Motor neuron (in vitro differentiated cells): ENCODE measurements at places on chromosomes 16 and 17.
A peak's percentile ranks its signal among the peaks of the same experiment; 100 is the strongest.

DNA sequence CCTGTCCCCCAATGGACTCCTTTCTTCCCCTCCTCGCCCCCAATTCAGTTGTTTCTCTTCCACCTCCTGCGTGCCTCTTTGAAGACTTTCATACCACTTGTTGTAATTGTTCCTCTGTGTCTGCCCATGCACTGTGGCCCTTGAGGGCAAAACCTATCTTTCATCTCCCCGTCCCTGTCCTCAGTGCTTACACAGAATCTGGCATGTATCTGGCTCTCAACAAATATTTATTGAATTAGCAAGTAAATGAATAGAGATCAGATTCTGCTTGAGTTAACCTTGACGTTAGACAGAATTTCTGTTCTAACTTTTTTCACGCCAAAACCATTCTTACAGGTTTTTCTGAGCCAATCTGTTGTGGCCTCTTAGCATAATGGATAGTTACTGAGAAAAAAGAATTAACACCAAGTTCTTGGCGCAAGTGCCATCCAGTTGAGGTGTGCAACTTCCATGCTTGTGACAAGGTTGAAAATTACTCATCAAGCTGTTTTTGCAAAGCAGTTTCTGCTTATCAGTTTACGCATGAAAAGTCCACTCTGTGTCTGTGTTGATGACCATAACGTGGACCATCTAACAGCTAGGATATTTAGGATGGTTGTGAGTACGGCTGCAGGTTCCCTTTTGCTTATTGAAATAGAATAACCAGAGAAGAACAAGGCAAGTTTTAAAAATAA, 215.1 kb downstream of the PRKCA start:
- no peak for ATAC-seq

- ATAC-seq: peak; percentile 77
Observed at GRCh38 chr17:21199311-21199710, 14.7 kb downstream of the TMEM11 start.

GRCh38 chr16:22318690-22319358, 21.6 kb downstream of the POLR3E start:
- no peak for ATAC-seq

GRCh38 chr16:80346111-80346632, 194.6 kb upstream of the DYNLRB2 start:
- no peak for ATAC-seq

DNA sequence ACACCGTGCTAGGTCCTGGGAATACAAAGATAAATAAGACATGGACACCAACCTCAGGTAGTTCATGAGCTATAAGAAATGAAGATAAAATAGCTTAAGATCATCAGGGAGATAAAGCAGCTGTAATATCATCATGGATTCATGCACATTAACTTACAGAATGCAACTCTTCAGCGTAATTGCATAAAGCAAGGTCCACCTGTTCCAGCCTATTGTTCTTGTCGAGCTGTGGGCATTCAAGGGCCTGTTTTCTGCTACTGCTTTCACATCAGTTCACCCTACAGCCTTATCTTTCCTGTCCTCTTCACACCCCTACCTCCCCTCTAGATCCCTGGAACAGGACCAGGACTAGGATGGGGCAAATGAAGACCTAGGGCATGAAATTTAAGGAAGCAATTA, 133.9 kb downstream of the SPACA3 start:
- ATAC-seq: no peak

- no peak for ATAC-seq
Observed at GRCh38 chr17:58504826-58505351, 9.5 kb downstream of the MTMR4 start.

GRCh38 chr17:62704381-62704971, 77.0 kb downstream of the MRC2 start:
- ATAC-seq: peak; percentile 54

DNA sequence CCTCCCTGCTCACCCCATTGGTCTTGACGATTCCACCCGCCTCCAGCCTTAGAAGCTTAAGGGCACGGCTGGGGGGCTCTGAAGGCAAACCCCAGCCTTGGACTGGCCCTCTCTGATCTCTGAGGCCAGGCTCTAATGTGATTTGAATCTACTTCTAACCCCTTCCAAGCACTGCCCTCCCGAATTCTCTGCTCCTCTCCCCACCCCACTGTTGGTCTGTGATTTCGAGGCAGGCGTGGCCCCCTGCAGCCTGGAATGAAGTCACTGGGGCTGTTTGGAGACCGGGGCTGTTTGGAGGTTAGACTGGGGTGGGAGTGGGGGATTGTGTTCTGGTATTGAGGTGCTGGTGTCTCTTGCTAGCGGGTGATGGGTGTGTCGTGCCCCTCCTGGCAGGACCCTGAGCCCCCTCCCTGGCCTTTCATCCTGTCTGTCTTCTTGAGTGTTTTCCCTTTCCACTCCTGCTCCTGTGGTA, 2.2 kb downstream of the GRB7 start:
- ATAC-seq: peak; percentile 16

GRCh38 chr17:73430848-73431247, 119.0 kb upstream of the CDC42EP4 start:
- peak; percentile 12 for ATAC-seq

GRCh38 chr16:59543641-59544040, 809.5 kb upstream of the GOT2 start:
- ATAC-seq: no peak

DNA sequence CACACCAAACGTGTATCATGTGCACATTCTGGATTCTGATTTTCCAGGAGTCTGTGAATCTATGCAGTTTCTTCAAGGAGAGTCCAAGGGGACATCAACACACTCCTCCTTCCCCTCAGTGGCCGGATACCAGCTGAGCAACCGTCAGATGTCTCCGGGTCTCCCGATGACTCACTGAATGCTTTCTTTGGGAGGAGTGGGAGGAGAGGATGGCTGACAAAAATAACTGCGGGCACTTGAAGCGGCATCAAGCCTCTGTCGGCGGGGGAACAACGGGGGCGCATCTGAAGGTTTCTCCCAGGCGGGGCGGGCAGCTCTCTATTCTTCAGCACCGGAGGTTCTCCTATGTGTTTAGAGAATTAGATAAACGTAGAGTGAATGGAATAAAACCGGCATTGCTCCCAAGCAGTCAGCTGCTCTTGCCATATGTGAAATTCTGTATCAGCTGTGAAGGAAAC, 24.6 kb upstream of the LRRC75A start:
- ATAC-seq: peak; percentile 90

DNA sequence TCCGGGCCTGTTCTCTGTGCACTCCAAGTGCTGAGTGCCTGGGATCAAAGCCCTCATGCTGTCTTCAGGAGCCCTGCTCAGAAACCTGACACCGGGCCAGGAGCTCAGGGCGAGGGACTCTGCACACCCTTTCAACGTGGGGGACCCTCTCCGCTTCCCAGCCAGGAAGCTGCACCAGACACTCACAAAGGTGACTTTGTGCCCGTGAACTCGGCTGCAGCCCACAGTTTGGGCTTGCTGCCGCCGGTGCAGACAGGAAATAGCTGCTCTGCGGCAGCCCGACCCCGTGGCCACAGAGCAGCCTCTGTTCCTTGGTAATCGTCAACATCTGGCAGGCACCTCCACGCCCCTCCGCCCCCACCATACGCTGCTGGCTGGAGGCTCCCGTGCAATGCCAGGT, 93.4 kb upstream of the METRNL start:
- peak; percentile 47 for ATAC-seq

DNA sequence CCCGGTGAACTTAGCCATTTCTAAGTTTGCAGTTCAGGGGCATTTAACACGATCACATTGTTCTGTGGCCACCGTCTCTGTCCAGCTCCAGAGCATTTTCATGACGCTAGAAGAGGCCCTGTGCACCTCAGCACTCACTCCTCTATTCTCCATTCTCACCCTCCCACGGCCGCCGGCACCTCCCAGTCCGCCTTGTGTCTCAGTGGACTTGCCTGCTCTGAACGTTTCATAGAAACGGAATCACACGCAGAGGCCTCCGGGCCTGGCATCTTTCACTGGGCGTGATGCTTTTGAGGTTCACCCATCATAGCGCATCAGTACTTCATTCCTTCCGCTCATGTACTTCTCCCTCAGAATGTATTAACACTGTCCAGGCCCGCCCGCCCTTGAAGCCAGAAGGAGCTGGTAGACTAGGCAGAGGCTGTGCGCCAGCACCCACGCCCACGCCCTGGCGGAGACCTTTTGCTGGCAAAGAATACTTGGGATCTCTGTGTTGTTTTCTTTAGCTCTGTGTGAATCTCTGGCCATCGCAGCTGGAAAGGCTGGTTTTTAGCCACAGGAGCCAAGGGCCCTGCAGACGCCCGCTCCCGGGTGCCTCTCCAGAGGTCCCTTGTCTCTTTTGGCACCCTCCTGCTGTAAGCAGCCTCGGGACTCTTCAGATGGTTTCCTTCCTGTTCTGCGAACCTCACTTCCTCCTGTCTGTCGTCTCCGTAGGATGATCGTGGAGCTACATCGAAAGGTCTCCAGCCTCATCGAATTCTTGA, 23.4 kb upstream of the JPT2 start:
- no peak for ATAC-seq

- ATAC-seq: no peak
Observed at GRCh38 chr16:4894276-4895150, 42.4 kb downstream of the PPL start.

DNA sequence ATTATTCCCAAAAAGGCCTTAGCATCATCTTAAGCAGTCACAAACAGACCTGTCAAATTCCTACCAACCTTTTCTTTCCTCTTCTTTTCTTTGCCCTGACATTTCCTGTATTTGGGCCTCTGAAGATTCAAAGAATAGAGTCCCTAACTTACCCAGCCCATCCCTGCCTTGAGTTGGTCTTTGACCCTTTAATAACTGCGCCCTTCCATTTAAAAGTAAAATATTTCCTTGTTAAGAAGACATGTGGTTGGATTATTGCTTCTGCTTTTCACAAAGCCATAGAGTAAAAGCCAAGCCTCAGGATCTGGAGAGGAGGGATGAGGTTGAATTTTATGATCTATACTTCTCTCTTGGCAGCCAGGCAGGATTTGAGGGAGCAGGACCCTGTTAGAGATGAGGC, 13.2 kb upstream of the CCL23 start:
- ATAC-seq: no peak

DNA sequence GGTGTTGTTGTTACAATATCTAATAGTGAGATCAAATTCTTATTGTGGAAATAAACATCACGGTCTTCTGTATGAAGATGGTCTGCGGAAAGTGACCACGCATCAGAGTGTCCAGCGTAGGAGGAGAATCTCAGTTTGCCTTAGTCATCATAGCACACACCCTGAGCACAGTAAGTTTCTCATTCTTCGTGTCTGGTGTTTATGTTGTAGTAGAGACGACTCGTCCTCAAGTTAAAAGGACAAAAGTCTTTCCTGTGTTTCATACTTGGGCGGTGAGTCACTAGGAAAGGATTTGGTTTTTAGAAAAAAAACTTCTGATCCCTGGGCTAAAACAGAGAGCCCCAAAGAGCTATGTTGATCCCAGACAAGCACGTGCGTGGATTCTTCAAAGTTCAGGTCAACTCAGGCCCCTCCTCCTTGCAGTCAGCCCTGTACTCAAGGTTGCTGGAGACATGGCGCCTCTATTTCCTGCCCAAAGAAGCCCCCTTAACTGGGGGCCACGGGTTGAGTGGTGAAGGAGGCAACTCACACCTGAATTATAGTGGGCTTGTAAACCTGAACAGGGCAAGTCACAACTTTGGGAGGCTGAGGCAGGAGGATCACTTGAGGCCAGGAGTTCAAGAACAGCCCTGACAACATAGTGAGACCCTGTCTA, 170.4 kb downstream of the ZFHX3 start:
- ATAC-seq: peak; percentile 64

GRCh38 chr17:72671016-72671415, 421.5 kb downstream of the SLC39A11 start:
- ATAC-seq: no peak

DNA sequence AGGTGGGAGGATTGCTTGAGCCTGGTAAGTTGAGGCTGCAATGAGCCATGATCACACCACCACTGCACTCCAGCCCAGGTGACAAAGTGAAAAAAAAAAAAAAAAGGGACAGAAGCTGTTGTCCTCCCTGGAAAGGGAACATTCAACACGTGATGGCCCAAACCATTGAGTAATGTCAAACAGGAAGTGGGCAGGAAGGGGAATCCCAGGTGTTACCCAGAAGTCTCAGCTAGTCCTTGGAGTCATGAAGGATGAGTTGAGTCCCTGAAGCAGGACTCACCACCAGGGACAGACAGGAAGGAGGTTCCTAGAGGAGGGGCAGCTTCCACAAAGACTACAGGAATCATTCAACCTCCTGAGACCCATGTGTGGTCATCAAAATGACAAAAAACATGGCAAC, 19.8 kb upstream of the CMIP start:
- ATAC-seq: no peak

- ATAC-seq: no peak
Observed at GRCh38 chr16:61323456-61323855, 712.8 kb downstream of the CDH8 start.

DNA sequence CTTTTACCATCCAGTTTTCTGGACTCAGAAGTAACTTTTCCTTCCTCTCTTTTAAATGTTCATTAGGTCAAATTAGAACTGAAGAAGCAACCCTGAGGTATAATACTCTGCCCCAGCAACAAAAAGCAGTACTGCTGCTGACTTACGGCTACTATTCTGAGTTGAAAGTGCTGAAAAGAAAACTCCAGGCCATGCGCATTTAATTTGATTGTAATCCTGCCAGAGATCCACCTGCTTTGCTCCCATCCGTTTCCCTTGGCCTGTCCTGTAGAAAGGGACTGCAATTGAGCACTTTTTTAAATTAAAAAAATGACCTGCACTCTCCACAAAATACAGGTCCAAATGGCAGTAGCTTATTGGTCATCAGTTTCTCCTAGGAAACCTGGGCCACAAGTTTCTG, 61.6 kb downstream of the PITPNC1 start:
- no peak for ATAC-seq

DNA sequence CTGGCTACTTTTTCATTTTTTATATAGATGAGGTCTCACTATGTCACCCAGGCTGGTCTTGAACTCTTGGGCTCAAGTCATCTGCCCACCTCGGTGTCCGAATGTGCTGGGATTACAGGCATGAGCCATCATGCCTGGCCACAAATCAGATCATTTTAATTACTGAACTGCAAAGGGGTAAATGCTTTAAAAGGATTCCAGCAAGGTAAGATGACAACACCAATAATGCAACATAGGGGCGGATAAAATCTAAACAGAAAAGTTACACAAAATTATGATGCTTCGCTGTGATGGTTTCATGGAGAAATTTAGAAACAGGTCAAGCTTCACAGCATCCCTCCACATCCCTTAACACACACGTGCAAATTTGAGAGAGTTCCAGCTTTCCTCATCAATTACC, 32.3 kb downstream of the AXIN1 start:
- ATAC-seq: no peak

GRCh38 chr16:9677301-9677653, 505.0 kb downstream of the GRIN2A start:
- peak; percentile 32 for ATAC-seq

DNA sequence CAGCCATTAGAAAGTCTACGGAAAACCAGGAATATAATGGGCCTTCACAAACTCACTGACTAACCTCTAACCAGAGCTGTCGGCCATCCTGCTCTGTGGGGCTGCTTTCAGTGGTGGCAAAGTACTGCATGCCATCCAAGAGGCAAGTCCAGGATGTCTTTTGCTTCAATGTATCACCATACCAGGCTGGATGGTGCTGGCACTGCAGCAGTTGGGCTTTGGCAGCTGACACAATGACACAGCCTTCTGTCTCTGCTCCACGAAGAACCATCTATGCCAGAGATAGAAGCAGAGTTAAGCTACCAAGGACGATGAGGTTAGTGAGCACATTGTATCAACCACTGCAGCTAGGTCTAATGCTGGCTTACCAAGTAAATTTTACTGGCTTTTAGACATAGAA, 9.7 kb upstream of the RSKR start:
- no peak for ATAC-seq

GRCh38 chr17:50262001-50262794, 12.1 kb upstream of the TMEM92 start:
- ATAC-seq: no peak

GRCh38 chr17:64081802-64082799, 47.8 kb downstream of the ERN1 start:
- ATAC-seq: peak; percentile 95
